ENCODE measurements at places on chromosomes 3 and 15.
A peak's percentile ranks its signal among the peaks of the same experiment; 100 is the strongest.

GRCh38 chr3:194671511-194671899 is 486 bp downstream of the LSG1 start:
- DNase-seq = peak; percentile 36

DNA sequence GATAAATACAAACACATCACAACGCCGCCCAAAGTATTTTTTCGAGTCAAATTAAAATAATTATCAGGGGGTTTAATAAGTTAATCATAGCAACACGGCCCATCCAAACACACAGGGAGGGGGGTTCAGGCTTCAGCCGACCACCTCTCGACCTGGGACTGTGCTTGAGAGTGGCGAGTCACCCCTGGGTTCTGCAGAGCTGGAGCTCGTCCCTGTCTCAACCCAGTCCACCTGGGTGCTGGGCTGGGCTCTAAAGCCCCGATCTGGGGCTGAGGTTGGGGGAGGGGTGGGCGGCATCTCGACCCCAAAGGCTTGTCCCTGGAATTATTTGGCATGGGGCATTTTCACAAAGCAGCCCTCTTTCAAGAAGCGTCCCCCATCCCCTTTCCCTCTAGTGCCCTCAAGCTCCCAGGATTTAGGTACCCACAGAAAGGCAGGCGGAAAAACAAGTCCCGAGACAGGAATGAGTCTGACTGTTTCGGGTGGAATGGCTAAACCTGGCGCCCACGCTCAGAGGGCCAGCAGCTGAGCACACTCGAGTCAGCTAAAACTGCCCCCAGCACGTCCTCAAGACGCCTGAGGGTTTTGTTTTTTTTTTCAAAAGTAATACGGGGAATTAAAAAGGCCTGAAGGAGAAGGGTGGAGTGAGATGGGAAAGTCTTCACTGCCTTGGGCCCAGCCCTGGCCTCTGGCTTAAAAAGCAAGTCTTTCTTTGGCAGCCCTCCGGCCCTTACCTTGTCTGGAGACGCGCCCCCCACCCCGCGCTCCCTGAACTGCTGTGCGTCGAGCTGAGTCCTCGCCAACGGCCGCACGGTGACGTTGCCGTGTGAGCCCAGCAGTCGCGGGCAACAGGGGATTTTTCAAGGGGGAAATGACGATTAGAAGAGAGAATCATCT is 32.5 kb downstream of the NR2F2 start:
- DNase-seq = no peak

GRCh38 chr15:99842071-99842470 is 108.8 kb upstream of the LYSMD4 start:
- DNase-seq = no peak

DNA sequence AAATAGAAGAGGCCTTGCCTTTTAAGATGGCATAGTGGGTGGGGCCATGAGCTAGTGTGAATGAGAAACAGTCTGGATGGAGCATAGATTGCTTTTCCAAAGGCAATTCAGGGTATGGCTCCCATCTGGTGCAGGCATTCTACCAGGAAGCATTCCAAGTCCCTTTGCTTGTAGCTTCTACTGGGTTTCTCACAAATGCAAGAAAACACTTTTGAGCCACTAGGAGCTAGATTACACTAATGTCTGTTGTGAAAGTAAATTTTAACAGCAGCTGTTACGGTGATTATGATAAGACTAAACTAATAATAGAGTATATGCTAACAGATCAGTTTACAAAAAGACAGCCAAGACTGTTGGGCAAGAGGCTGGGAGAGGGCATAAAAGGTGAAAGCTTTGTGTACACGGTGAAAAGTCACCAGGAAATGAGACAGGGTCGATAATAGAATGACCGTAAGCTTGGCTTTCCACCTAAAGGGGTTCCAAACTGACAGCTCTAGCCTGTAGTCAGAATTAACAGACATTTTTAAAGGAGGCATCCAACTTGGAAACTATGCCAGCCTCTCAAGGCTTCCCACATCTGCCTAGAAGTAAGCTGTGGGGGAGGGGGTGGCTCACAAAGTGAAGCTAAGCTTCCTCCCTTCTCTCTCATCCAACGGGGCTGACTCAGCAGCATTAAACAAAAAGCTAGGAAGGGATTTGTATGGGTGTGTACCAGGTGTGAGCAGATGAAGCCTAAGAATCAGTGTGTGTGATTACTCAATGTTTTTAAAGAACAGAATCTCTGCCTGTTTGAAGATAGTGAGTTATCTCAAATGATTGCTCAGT is 61.1 kb upstream of the GPD1L start:
- no peak for DNase-seq

- DNase-seq = no peak
Measured at GRCh38 chr15:65923264-65923663, 54.0 kb downstream of the RAB11A start.

DNA sequence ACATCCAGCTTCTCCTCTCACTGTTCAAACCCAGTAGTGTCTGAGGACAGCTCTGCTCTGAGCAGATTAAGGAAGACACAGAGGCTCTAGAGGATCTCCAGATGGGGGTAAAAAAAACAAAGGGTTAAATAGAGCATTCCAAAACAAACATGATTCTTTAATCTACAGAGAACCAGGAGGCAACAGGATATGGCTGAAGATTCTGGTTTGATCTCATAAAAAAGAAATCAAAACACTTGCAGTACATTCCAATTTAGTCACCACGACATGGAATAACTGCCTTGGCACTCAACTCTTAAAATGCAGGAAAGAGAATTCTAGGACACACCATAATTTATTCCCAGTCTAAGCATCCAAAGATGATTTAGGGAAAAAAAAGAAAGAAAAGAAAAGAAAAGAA is 32.0 kb downstream of the TM4SF4 start:
- no peak for DNase-seq

Data from CD14-positive monocyte (primary cell).